Activated T-cell treated with anti-CD3 and anti-CD28 coated beads for 48 hours (primary cell): ENCODE measurements at places on chromosomes 1 and 21.

DNA sequence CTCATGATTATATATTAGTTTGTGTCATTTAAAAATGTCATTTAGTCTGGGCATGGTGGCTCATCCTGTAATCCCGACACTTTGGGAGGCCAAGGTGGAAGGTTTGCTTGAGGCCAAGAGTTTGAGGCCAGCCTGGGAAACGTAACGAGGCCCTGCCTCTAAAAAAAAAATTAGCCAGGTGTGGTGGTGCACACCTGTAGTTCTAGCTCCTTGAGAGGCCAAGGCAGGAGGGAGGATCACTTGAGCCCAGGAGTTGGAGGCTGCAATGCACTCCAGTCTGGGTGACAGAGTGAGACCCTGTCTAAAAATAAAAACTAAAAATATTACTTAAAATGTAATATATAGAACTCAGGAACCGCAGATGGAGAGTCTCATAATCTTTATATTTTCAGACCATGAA is 34.6 kb downstream of the RUNX3 start:
- DNase-seq = no peak

DNA sequence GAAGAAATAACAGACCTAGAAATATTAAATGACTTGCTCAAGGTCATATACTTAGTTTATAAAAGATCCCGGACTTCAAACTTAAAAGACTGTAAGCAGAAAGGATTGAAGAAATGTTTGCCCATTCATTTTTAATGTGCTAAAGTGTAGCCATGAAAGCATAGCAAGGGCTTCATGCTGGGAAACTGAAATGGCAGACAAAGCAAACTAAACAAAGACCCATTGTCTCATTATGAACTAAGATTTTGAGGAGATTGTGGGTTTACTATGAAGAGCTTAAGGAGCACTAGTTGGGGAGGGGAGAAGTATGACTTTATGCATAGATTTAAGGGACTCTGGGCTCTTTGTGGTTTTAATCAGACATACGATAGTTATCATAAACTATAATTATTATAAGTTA is 26.3 kb downstream of the ADAMTS1 start:
- DNase-seq = no peak

DNA sequence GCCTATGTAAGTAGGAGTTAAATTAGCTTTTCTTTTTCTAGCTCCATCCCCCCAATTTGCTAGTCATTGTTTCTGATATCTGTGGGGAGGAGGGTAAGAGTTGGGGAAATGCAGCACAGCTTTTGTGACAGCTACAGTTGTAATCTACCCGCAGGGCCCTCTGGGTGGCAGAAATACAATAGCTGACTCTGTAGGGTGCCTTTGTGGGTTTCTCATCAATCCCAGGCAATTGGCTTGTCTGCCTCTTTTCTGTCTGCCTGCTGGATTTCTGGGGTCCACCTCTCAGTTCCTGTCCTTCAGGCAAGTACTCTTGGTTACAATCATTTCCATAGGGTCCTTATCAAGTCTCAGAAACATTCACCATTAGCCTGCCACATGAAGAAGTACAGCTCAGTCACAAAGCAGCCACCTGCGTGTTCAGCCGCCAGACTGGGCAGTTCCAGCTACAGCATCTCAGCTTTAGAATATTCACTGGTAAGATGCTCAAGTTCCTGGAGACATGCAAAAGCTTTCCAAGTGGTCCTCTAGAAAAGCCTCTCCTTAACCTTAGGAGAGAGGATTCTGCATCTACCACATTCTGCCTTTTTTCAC is 19.2 kb upstream of the SLC44A5 start:
- DNase-seq = no peak

DNA sequence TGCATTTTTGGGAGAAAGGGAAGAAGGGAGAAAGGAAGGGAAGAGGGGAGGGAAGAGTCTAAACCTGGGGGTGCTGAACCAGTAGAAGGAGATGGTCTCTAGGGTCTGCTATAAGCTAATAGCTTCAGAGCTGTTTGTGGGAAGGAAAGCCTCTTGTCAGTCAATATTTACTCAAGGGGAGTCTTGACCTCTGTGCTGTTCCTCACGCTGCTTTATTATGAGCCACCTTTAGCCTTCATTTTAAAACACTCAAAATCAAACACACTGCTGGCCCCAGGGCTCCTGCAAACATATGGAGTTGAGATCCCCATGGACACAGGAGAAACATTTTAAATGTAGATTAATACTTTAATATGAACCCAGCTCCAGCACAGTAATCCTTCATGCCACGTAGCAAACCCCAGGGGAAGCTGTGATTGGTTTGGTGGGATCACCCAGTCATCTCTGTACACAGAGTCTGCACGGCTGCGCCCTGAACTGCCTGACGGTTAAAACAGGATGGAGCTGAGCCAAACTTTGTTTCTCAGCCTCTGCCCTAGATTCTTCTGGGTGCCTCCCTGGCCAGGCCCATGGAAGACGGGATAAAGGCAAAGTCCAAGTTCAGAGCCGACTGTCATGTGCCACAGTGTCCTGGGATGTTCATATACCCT is 40.2 kb upstream of the VWA5B1 start:
- DNase-seq = no peak

- DNase-seq = no peak
Measured at GRCh38 chr1:221806236-221806635, 64.3 kb upstream of the DUSP10 start.

GRCh38 chr1:22347854-22348760 is 103.5 kb upstream of the ZBTB40 start:
- no peak for DNase-seq

- no peak for DNase-seq
Measured at GRCh38 chr1:231734417-231734816, 107.8 kb downstream of the DISC1 start.

- DNase-seq = no peak
Measured at GRCh38 chr1:1591452-1591851, 8.5 kb downstream of the FNDC10 start.

GRCh38 chr21:36613059-36613458 is 85.9 kb upstream of the SIM2 start:
- no peak for DNase-seq

GRCh38 chr1:84442256-84442655 is 36.8 kb upstream of the RPF1 start:
- no peak for DNase-seq

- DNase-seq = no peak
Measured at GRCh38 chr1:56303805-56304204, 275.6 kb downstream of the PLPP3 start.

DNA sequence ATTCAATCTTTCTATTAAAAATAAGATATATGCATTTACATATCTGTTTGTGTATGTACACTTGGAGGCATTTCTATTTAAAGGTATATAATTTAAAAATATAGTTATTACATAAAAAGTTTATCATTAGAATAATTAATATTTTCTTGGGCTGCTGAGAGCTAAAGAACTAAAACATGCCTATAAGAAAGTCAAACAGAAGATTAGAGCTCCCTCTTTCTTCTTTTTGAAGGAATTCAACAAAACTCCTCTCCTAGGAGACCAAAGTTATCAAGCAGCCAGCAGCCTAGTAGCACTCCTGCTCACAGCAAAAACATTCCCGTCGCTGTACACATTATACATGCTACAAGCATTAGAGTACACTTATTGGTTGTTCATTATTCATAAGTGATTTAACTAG is 216.4 kb downstream of the VAV3 start:
- DNase-seq = no peak

- DNase-seq = no peak
Measured at GRCh38 chr1:61362351-61362750, 280.0 kb downstream of the NFIA start.

- no peak for DNase-seq
Measured at GRCh38 chr21:33998402-33998801, 75.0 kb upstream of the MRPS6 start.

DNA sequence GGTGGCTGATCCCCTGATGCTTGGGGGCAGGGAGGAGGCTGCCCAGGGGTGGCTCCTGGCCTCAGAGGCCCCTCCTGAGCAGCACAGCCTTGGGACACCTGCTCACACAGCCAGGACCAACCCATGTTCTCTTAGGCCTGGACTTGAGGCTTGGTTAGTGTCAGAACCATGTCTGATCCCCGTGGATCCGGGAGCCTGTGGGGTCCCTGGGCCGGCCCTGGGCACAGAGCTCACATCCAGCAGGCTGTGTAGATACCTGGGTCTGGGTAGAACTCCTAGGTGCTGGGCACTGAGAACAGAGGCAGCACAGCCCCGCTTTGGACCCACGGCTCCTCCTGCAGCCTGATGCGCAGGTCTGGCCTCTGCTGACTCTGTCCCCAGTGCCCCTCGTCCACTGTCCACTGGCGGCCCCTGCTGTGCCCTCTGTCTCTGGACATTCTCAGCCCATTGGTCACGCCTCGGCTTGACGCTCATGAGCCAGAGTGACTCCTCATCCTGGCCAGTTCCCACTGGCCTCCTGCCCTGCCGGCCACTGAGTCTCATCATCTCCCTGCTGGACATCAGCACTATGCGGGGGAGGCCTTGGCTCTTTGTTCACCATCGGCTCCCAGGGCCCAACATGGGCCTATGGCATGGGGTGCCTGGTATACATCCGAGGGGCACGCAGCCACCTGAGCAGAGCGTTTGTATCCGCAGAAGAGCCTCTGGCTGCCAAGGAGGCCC is 70.2 kb downstream of the TRIM11 start:
- DNase-seq = no peak

DNA sequence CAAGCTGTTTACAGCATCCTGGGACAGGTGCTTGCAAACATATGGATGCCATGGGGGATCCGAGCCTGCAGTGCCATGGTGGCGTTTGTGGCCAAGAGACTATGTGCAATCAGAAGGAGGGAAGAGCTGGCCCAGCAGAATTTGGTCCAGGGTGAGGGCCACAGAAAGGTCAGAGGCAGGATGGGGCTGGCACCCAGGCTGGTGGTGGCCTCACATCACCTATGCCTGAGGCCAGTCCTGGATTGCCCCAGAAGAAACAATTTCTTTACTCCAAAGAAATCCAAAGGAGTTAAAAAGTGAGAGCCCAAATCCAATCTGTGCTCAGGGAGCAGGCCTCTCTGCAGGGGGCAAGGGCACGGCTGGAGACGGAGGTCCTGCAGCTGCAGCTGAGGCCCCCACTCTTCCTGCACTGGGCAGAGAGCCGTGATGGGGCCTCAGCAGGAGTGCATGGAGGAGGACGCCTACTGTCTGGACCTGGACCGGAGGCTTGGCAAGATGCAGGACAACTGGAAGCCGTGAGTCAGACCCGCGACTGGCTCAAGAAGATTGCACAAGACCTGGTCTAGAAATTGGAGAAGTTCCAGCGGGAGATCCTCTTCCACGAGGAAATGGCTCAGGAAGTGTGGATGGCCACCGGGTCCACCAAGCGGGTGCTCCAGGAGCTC is 163.5 kb downstream of the RYR2 start:
- no peak for DNase-seq

GRCh38 chr1:158290321-158290844 is 660 bp downstream of the CD1C start:
- no peak for DNase-seq

DNA sequence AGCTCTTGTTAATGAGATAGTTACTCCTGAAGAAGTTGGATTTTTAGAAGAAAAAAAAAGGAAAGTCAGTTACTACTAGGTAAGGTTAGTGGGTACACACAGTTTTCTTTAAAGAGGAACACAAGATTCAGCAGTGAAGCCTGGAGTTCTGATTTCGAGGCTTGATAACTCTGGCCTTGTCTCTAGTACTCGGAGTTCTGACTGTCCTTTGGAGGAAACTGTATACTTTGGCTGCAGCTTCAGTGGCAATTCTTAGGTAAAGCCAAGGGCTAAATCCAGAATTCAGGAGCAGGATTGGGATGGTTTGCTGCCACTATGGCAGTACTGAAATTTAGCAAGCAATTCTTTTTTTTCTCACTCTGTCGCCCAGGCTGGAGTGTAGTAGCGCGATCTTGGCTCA is 9.2 kb downstream of the ACADM start:
- DNase-seq = no peak

GRCh38 chr1:55512466-55512865 is 297.3 kb upstream of the USP24 start:
- no peak for DNase-seq

GRCh38 chr1:112146201-112146715 is 156.8 kb upstream of the KCND3 start:
- DNase-seq = no peak

DNA sequence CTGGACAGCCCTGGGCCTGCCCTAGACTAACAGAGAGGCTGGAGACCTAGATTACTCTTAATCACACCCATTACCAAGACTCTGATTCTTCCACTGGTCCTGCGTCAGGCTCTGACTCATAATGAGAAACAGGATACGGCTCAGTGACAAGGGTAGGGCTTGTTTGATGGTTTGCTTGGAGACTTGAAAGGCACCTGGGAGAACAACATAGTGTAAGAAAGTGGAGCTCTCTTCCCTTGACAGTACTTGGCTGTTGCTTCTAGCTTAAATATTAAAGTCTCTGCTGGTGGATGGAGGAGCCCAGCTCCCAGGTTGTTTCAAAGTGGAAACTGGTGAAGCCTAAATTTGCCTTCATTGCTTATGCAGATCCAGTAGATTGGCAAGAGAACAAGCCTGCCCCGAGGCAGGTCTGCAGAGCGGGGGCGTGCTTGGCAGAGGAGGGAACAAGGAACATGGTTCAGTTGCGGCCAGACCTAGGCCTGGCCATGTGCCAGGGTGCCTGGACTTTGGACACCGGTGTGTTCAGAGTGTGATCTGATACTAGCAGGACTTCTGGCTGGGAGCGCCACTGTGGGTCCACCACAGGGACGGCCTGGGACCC is 480.6 kb downstream of the CAMTA1 start:
- DNase-seq = no peak

GRCh38 chr1:57115030-57115614 is 149.3 kb upstream of the C8B start:
- no peak for DNase-seq

GRCh38 chr1:7107109-7107830 is 322.0 kb downstream of the CAMTA1 start:
- no peak for DNase-seq

DNA sequence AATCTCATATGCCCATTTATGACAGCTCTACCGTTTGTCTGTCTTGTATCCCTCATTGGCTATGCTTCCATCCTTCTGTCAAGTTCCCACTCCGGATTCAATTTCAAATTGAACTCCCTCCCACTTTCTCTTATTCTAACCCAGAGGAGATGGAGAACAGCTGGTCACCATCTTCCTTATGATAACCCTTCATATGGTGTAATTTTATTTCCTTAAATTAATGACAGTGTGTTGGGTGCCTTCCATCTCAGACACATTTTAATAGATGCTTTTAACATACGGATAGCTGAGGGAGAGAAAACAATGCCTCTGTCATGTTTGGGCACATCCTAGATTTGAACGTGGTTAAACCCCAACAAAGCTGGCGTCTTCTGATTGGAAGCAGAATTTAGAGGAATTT is 103.0 kb upstream of the PLXNA2 start:
- DNase-seq = no peak
